ENCODE measurements at places on chromosomes 6 and 20.

- DNase-seq: no peak
These were observed 487.6 kb upstream of the FLRT3 start for GRCh38 chr20:14824996-14825395.

GRCh38 chr6:75611702-75612375 is 10.2 kb downstream of the SENP6 start:
- DNase-seq: no peak

GRCh38 chr6:133983099-133983939 is 30.3 kb downstream of the TBPL1 start:
- no peak for DNase-seq

- DNase-seq: no peak
These were observed 35.9 kb downstream of the EPM2A start for GRCh38 chr6:145699462-145699861.

DNA sequence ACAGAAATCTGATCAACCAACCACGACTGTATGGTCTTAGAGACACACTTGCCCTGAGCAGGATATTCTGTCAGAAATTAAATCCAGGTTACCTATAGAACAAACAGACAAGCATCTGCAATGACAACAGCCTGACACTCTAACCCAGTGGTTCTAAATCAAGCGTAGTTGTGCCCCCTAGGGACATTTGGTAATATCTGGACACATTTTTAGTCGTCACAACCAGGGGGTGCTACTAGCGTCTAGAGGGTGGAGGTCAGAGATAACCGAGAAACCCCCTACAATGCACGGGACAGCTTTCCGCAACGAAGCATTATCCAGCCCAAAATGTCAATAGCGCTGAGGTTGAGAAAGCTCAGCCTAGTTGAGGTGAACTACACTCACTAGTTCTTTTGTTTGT is 32.3 kb downstream of the ID4 start:
- no peak for DNase-seq

DNA sequence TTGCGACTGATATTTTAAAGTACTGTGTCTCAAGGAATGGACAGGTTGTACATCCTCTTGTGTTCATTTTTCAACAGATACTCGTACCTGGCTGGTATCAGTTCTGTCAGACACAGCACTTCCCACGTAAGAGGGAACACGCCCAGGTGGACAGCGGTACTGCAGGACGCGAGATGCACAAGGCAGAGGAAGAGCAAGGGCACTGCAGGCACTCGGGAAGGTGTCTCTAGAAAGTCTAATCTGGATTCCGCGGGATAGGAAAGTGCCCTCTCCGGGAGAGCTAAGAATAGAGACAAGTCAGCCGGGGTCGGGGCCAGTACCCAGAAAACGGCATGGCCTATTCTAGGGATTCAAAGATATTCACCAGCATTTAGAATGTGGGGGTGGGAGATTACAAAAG is 94.2 kb upstream of the MBOAT1 start:
- no peak for DNase-seq

GRCh38 chr20:48718786-48719578 is 108.8 kb downstream of the PREX1 start:
- DNase-seq: no peak

GRCh38 chr20:62603021-62603906 is 39.0 kb upstream of the SLCO4A1 start:
- DNase-seq: peak; percentile 79

DNA sequence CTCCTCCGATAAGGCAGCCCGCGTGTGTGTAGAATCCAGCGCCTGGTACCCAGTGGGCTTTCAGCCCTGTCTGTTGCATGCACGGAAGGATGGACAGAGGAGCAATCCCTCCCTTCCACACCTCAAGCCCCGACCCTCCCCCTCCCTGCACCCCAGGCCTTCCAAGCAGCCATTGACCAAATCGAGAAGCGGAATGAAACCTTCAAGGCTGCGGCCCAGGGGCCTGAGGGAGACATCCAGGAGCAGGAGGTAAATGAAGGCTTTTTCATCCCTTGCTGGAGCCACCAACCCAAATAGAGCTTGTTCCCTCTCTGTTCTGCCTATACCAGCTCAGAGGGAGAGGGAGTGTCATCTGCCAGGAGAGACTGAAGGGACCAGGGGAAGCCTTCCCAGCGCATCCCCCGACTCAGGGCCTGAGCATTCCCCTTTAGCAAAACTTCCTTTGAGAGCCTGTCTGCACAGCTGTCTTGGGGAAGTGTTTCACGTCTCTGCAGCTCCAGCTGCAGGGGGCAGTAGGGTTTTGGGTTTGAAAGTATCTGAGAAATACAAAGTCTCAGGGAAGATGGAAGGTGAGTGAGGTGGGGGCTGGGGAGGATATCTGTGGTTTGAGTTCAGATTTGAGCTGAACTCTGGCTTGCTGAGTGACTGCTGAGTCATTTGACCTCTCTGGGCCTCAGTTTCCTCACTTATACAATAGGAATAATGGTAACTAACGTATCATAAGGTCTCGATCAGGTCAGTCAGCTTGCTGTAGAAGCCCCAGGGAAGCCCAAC is 16.1 kb downstream of the FGD2 start:
- no peak for DNase-seq

DNA sequence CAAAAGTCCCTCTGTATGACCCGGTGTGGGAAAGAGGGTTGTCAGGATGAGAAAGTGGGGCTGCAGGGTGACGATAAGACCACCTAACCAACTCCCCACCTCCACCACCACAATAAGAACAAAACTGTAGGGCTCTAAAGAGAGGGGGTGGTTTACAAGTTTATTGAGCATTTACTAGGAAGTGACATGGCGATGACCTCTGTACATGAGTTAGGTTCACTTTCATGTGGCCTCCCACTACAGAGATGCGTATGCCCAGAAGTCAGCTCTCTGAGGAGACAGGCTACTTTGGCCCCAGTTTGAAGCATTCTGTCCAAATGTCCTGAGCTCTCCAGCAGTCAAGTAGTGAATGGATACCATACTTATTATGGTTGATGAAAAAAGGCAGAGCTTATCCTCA is 28.7 kb upstream of the PI16 start:
- no peak for DNase-seq

DNA sequence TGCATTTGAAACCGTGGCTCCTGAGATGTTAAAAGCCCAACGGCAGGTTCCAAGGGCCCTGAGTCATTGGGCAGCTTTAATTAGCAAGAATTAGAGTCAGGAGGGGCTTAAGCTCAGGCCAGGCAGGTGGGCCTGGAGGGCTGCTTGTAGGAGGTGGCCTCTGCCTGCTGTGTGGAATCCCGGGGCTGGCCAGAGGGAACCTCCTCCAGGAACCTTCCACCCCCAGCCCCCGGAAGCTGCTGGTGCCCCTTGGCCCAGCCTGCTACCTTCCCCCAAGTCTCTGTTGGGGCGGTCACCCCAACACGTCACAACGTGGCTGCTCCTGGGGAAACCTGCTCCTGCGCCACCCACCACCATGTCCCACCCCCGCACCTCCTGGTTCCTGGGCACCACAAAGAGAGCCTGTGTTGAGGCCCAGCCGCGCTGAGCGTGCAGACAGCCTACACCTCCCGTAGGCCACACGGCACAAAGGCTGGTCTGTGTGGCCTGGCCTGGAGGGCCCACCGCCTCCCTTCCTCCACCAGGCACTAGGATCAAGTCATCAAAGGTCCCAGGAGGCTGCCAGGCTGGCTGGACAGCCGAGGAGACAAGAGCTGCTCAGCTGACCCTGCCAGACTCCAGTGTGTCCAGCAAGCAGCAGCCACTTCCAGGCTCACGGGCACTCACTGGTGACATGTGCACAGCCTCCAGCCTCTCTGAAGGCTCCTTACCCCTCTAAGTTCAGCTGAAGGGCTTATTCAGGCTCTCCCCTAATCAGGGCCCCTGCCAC is 86.3 kb downstream of the SNX5 start:
- DNase-seq: no peak

GRCh38 chr6:89986650-89987074 is 92.4 kb downstream of the GJA10 start:
- no peak for DNase-seq

DNA sequence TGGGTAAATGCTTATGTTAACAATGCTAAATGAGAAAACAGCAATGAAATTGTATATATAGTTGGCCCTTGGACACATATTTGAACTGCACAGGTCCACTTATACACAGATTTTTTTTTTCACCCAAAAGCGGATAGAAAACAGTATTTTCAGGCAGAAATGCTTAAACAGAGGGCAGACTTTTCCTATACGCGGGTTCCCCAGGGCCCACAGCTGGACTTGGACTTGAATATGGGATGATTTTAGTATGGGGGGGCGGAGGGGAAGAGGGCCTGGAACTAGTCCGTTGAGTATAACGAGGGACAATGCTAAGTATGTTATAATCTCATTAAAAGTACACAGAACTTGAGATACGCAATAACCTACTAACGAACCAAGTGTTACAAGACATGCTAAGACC is 1.1 kb upstream of the PRSS35 start:
- no peak for DNase-seq

GRCh38 chr20:31908016-31908415 is 37.6 kb downstream of the TTLL9 start:
- DNase-seq: no peak

GRCh38 chr6:107871976-107872375 is 47.9 kb upstream of the SCML4 start:
- DNase-seq: no peak

DNA sequence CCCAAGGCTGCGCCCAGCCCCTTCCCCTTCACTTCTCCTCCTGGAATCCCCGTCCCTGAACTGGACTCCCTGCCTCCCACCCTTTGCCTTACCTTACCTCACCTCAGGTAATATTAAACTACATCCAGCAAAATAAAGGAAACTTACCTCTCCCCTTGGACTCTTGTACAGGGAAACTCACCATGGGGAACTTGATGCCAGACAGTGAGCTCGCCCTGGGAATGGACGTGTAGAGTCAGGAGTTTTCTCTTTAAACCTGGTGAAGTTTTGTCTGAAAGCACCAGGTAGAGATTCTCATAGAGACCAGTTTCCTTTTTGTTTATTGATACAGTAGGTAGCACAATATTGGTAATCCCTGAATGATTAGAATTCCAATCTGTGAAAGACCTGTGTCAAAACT is 544 bp upstream of the HLA-C start:
- DNase-seq: no peak

DNA sequence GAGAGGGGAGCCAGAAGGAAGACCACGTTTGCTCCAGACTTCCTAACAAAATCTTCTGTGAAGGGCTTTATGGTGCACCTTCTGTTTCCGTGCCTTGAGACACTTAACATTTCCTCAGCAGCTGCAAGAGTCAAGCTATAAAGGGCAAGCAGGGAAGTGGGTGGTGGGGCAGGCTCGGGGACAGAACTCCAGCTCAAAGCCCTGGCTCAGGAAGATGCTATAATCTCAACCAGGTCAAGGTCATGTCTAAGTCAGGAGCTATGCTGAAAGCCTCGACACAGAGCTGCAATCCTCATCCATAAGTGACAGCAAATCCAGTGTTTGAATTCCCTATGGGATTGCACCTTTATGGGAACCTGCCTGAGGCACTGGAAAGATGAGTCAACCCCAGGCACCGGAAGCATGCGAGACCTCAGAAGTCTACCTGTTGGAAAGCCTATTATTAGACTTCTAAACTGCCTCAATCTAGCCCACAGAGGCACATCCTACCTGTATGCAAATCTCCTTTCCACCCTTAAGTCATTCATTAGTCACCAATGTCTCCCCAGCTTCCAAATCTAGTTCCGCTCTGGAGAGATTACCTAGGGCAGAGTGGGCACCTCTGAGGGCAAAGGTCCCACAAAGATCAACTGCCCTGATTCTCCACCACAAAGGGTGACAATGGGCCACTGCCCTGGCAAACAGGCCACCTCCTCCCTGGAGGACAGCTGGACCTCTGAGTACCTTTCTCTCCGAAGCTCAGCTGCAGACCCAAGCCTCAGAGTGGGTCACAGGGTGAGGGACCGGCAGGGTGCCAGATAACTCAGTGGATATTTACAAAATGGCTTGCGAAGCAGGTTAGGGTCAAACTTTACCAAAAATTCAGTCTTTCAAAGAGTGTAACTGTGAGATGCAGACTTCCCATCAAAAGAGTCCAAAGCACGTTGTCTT is 287.0 kb downstream of the CDC5L start:
- no peak for DNase-seq

- no peak for DNase-seq
These were observed 29.9 kb downstream of the ID4 start for GRCh38 chr6:19866985-19867627.
